ENCODE measurements at places on chromosomes 7 and 10. TPM values are rescaled to one million over a fixed set of nuclear protein-coding genes. Genes with fewer than 3 reads are reported as not detected.

DNA sequence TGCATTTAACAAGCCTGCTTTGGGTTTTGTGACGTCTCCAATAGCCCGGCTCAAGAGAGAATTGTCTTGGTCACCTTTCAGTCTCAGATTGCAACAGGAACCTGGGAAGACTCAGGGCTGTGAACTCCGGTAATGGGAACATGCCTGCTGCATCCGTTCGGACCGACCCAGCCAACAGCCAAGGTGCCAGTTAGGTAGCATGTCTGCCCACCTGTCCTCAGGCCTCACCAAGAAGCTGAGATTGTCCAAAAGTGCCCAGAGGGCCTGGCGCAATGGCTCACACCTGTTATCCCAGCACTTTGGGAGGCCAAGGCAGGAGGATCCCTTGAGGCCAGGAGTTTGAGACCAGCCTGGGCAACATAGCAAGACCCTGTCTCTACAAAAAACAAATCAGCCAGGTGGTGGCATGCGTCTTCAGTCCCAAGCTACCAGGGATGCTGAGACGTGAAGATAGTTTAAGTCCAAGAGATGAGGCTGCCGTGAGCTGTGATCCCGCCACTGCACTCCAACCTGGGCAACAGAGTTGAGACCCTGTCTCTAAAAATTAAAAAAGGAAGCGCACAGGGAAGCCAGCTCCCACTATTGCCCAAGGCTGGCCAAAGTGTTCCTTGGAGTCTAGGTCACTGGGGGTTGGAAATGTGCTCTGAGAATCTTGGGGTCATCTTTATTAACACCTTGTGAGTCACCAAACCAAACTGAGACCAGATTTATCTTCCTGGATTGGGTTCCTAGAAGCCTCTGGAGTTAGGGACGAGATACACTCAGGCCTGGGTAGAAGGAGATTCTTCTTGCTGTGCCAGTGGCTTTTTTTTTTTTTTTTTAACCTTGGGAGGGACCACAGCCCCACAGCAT, 26.9 kb downstream of the BAG3 start:
- H3K4me3 ChIP-seq: no peak overlapping the region
- H3K27me3 ChIP-seq: no peaks in the 10 kb centered on the region
- no peak overlapping the region for H3K27ac ChIP-seq
- H3K36me3 ChIP-seq: peaks cover 48% of the 10 kb centered on the region

DNA sequence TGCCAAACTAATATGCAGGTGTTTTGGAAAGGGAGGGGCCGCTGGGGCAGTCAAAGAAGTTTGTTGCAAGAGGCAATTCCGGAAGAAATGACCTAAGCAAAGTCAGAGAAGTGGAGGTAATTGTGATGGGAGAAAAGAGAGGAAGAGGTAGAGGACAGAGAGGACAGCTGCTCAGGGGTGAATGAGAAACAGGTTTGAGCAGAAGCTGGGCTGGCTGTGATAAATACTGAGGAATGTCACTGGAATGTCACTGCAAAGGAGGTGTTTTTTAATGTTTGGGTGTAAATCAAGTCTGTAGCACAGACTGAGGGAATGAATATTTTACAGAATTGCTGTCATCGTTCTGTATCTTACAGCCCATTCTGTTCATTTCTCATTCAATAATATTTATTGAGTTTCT, 207.2 kb downstream of the DPP6 start:
- no peak for DNase-seq
- H3K27me3 ChIP-seq: no peaks in the 10 kb centered on the region
- no peak overlapping the region for H3K27ac ChIP-seq
- H3K4me3 ChIP-seq: no peak overlapping the region

DNA sequence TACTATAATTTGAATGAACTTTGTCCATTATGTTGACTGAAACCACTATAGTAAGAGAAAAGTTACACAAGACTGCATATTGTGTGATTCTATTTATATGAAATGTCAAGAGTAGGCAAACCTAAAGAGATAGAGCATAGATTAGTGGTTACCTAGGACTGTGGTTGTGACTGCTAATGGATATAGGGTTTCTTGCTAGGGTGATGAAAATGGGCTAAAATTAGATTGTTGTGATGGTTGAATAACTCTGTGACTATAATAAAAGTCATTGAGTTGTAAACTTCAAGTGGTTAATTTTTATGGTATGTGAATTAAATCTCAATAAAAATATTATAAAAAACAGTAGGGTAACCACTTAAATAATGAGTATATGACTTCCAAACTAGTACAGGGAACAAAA, 142.9 kb upstream of the AHR start:
- DNase-seq: no peak
- no peaks in the 10 kb centered on the region for H3K27me3 ChIP-seq
- H3K4me3 ChIP-seq: no peak overlapping the region

- H3K36me3 ChIP-seq: no peaks in the 10 kb centered on the region
- H3K4me1 ChIP-seq: no peaks in the 10 kb centered on the region
- H3K27me3 ChIP-seq: no peaks in the 10 kb centered on the region
- no peak overlapping the region for H3K4me3 ChIP-seq
- DNase-seq: no peak
Observed at GRCh38 chr7:94099679-94100078, 95.5 kb upstream of the BET1 start.

DNA sequence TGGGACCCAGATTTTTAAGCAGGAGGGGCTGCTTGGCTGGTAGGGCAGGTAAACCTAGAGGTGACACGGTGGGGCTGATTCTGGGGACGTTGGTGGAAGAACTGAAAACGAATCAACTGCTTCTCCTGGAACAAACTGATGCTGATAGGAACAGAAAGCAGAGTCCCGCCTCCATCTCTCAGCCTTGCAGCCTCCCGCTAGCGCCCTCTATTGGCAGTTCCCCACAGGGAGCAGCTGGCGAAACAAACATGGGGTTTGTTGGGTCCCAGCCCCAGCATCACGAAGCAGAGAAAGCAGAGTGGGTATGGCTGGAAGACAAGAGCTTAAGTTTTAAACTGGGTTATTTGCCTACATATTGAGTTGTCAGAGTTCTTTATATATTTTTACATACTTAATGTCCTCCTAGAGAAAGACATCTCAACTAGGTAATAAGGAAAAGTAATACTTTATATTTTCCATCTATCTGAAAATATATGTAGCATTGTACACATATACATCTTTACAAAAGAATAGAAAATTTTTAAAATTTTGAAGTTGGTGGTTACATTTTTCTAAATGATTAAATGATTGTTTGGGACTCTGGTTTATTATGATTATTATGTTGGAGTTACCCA, 42.3 kb upstream of the FOXI2 start:
- peak; percentile 66 for DNase-seq
- no peak overlapping the region for H3K27ac ChIP-seq
- H3K36me3 ChIP-seq: no peaks in the 10 kb centered on the region
- H3K4me3 ChIP-seq: no peak overlapping the region
- peaks cover 3% of the 10 kb centered on the region for H3K27me3 ChIP-seq
- H3K4me1 ChIP-seq: no peaks in the 10 kb centered on the region

DNA sequence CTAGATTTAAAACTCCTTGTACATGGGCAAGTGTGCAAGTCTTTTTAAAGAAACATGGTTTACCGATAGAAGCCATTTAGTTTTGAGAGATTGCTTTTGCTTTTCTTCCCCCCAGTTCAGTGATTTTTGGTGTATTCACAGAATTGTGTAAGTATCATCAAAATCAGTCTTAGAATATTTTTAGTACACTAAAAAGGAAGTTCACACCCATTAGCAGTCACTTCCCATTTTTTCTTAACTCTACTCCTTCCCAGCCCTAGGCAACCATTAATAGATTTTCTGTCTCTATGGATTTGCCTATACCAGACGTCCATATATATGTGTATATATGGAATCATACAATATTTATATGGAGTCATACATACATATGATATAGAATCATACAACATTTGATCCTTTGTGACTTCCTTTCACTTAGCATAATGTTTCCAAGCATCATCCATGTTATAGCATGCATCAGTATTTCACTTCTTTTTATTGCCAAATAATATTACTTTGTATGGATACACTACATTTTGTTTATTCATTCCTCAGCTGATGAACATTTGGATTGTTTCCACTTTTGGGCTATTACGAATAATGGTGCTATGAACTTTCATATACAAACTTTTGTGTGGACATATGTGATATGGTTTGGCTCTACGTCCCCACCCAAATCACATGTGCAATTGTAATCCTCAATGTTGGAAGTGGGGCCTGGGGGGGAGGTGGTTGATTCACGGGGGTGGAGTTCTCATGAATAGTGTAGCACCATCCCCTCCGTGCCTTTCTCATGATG, 16.5 kb upstream of the ARL4A start:
- DNase-seq: no peak
- peaks cover 9% of the 10 kb centered on the region for H3K4me1 ChIP-seq
- H3K36me3 ChIP-seq: no peaks in the 10 kb centered on the region
- no peaks in the 10 kb centered on the region for H3K27me3 ChIP-seq
- no peak overlapping the region for H3K4me3 ChIP-seq

DNA sequence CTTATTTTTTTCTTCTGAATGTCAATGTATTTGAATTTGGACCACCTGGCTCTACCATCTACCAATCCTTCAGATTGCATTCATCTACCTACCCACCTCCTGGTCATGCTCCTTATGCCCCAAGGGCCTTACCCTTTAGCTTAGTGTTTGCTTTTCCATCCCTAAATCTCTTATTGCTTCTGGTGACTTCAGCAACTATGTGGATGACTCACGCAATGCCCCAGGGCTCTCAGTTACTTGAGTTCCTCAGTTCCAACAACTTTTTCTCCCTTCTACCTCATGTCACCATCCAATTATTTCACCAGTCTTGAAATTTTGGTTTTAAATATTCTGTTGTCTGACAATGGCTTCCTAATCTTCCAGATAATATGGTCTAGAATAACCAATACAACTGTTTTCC, 118.9 kb downstream of the CFAP58 start:
- no peaks in the 10 kb centered on the region for H3K27me3 ChIP-seq
- no peak overlapping the region for H3K27ac ChIP-seq
- H3K36me3 ChIP-seq: no peaks in the 10 kb centered on the region
- no peak overlapping the region for H3K4me3 ChIP-seq

DNA sequence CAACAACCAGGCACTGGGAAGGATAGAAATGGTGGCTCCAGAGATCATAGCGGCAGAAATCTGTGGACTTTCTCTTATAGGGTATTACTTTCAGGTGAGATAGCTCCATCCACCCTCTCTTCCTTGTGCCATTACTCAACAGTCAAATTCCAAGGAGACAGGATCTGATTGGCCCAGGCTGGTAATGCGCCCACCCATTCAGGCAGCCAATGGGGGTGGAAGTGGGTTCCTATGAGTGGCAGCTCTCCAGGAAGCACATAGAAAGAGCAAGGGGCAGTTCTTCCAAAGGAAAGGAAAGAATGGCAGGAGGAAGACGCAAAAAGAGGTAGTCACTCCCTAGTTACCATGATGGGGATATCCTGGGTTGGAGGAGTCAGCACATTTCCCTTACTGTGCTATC, 94.4 kb downstream of the STRA8 start:
- no peak for DNase-seq
- no peak overlapping the region for H3K27ac ChIP-seq
- no peaks in the 10 kb centered on the region for H3K36me3 ChIP-seq

GRCh38 chr10:86687750-86688149, 19.4 kb downstream of the LDB3 start:
- H3K27ac ChIP-seq: no peak overlapping the region
- H3K27me3 ChIP-seq: no peaks in the 10 kb centered on the region
- DNase-seq: no peak
- no peak overlapping the region for H3K4me3 ChIP-seq

The ANKRD22 gene
- total RNA-seq: 0.71 TPM

The FOXI2 gene
- not detected for total RNA-seq

The NXPH1 gene
- not detected for total RNA-seq

The MBLAC1 gene
- 2.7 TPM for total RNA-seq

The ACTR3C gene
- total RNA-seq: 18.6 TPM
